Activated CD8-positive, alpha-beta memory T cell treated with anti-CD3 and anti-CD28 coated beads for 4 hours (primary cell): ENCODE measurements at places on chromosomes 3 and 15.

GRCh38 chr3:61168286-61168685 lies 83.0 kb downstream of the FHIT start:
- DNase-seq: no peak

- DNase-seq: no peak
Measured at GRCh38 chr3:132268956-132269355, 48.3 kb upstream of the ACP3 start.

DNA sequence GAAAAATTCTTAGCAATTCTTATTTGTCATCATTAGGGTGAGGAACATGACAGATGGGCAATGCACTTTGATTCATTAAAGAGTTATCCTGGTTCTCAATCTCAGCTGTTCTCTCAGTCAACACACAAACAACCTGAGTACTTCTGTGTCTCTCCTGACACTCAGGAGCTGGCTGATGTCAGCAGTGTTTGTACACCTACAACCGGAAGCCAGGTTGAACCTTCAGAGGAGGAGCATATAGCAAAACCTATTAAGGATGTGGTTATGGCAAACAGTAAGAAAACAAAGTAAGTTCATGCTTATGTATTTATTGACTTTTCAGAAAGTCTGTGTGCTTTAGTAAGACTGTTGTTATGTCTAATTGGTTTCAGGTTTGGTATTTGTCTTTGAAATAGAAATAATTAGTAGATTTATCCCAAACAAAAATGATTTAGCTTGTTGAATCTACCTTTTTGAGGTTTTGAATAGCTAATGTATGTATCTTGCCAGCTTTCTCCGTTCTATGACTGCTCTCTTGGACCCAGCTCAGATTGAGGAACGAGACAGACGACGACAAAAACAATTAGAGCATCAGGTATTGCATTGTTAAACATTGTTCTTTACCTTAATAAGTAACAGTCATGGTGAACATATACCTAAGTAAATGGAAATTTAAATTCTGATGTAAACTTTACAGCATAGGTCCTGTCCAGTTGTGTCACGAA lies 36.6 kb downstream of the CCDC66 start:
- DNase-seq: peak; percentile 9

DNA sequence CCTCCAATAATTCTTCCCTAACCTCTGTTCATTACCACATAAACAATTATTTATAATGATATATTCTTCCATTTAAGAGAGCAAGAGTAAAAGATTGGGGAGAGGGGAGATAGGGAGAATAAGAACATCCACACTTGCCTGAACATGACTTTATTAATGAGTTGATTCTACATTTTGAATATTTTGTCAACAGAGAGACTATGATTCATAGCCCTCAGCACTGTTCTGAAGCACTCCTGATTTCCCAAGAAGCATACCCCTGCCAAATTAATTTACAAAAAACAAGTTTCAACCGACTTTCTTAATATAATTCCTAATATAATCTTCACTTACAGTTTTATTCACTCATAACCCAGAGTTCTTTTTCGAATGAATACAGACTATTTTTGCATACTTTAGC lies 828.8 kb downstream of the ROBO2 start:
- no peak for DNase-seq

DNA sequence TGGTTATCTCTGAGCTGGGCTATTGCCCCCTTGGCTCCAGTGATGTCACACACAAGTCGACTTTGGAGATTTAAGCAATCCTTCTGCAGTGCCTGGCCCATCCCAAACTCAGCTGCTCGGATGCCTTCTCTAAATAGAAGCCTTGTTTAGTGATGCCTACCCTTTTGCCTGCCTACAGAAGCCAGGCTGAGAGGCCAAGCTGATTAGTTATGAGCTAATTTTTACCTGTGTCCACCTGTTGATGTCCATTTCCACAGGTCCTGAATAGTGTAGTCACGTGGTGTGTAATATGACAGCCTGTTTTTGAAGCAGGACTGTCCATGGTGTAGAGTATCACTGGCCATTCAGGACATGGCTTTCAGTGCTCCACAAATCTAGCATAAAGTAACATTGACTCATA lies 45.5 kb downstream of the SSUH2 start:
- DNase-seq: no peak

DNA sequence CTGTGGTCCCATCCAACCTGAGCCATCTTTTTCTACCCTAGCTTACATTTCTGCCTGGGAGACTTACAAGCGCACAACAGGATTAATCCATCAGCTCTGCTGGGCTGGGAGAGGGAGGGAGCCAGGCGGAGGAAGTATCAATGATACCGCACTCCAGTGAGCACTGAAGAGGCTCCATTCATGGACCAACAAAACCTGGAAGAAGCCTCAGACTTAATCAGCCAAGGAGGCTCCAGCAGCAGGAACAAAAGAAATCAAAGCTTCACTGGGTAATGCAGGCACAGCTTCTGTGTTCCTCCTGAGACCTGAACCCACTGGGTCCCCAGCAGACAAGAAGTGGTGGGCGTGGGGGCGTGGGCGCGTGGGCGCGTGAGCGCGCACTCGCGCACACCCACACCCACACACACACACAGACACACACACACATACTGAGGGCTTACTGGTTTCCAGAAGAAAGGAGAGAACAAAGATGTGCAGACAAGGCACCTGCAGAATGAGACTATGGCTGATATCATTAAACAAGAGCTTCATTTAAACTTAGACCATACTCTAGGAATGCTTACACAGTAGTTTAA lies 87.0 kb upstream of the BOC start:
- DNase-seq: no peak

DNA sequence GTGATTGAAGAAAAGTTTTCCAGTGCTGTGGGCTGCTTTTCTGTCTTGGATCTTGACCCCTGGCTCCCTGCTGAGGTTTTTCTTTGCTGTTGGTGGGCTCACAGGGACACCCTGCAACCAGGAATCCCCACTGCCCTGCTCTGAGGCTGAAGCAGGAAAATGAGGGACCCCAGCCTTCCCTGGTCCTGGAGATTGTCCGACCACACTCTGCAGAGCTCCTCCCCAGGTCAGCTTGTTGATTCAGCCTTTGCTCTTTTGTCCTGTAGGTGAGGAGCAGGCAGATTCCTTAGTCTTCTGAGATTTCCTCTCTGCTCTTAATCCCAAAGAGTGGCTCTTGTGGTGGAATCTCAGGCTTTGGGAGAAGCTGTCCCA lies 194.5 kb downstream of the RPLP1 start:
- DNase-seq: no peak

DNA sequence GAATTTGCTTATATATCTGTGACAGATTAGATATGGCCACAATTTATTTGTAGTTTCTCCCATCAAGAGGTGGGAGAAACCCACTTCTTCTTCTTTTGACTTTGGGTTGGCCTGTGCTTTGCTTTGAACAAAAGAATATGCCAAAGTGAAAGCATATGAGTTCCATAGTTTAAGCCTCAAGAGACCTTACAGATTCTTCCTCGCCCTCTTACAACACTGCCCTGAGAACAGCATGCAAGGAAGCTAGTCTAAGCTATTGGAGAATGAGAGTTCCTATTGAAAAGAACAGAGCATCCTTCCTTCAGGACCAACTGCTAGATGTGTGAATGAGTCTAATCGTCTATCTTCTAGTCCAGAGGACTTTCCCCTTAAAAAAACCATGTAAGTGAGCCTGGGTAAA lies 394.8 kb downstream of the TUSC7 start:
- no peak for DNase-seq

- no peak for DNase-seq
Measured at GRCh38 chr3:64848822-64849221, 161.0 kb upstream of the ADAMTS9 start.

DNA sequence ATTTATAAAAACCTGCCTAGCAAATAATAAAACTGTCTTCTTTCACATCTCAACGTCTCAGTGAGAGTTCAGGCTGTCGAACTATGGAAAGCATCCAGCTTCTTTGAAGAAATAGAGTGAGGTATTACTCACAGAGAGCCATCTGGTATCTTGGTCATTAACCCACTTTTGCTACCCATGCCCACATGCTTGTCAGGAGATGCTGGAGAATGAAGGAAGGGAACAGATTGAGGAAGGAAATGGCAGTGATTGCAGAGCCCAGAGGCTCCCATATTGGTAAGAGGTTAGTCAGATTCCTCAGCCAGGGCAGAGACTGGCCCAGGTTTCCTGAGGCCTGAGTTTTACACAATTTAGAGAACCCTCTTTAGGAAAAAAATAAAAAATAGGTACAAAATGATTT lies 119.1 kb downstream of the B3GALNT1 start:
- DNase-seq: no peak

DNA sequence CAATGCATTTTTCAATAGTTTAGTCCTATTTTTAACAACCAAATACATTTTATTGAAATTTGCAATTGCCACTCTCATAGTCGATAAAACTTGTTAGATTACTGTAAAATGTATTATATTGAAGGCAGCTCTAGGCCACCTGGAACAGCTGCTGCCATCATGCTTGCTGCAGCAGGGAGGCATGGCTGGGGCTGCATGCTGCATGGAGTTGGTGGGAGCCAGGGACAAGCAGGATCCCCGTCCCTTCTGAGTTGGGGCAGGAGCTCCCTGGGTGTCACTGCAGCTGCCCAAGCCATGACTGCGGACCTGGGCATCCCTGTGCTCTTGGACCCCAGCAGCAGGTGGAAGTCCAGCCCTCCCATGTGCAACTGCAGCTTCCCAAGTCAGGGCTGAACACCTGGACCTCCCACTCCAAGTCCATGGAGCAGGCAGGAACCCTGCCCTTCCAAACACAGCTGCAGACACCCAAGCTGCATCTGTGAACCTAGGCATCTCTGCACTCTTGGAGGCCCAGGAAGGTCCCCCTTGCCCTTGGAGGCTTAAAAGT lies 742.0 kb downstream of the ZBBX start:
- no peak for DNase-seq

- DNase-seq: no peak
Measured at GRCh38 chr3:154458560-154458959, 28.6 kb upstream of the GPR149 start.

GRCh38 chr3:135490219-135490915 lies 475.2 kb upstream of the PPP2R3A start:
- DNase-seq: no peak

GRCh38 chr15:20295238-20295811 lies 246.3 kb downstream of the GOLGA6L6 start:
- DNase-seq: no peak

DNA sequence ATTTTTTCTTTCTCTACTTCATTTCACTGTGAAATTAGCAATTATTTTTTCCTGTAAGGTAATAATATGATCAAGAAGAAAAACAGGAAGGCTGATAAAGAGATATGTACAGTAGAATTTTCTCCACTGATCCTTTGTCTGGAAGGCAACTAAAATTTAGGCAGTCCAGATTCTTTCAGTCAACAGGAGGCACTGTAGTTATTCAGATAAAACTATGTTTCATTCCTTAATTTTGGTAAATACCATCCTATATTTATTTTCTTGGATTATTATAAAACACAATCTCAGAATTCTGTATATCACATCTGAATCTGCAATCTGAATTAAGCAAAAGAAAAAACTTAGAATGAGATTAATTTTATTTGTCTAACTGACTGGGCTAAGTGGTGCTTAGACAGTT lies 343.2 kb downstream of the LSAMP start:
- no peak for DNase-seq

DNA sequence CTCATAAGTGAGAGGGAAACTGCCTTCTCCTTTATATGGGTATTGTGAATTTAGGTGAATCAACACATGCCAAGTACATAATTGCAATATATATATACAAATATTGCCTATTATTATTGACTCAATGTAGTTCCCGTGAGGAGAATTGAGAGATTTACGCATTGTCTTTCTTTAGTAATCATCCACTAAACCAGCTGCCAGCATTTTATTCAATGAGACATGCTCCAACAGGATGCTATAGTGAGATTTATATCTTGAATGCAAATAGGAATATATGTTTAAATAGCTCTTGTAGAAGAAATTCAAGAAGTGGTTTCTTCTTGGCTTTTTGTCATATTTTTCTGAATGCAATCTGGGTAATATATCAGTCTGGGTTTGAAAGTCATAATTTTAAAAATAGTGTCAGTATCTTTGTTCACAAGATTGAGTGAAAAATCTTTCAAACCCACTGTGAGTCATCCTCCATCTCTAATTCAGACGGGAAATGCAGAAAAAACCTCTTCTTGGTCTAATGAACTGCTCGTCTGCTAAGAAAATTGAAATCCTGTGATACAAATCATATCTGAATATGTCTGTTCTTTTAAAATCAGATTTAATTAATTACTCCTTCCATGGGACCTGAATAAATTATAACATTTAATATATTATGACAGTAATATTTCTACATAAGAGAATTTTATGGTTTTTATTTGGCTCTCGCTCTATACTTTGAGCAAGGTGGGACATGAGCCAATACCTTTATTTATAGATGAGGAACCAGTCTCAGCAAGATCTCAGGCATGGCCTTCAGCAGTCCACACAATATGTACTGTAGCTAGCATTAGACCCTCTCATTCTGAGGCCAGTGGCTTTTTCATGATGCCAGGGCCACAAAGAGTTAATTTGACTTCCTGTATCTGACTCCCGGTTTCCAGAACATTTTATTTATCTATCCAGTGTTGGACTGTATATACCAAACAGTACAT lies 516.0 kb downstream of the GABRG3 start:
- DNase-seq: no peak

- no peak for DNase-seq
Measured at GRCh38 chr15:96462768-96463750, 132.6 kb downstream of the NR2F2 start.

GRCh38 chr3:113111011-113111707 lies 100.2 kb upstream of the BOC start:
- DNase-seq: no peak

- DNase-seq: no peak
Measured at GRCh38 chr3:171741377-171741776, 68.9 kb downstream of the PLD1 start.

GRCh38 chr3:111617406-111617805 lies 22.3 kb upstream of the ZBED2 start:
- no peak for DNase-seq

DNA sequence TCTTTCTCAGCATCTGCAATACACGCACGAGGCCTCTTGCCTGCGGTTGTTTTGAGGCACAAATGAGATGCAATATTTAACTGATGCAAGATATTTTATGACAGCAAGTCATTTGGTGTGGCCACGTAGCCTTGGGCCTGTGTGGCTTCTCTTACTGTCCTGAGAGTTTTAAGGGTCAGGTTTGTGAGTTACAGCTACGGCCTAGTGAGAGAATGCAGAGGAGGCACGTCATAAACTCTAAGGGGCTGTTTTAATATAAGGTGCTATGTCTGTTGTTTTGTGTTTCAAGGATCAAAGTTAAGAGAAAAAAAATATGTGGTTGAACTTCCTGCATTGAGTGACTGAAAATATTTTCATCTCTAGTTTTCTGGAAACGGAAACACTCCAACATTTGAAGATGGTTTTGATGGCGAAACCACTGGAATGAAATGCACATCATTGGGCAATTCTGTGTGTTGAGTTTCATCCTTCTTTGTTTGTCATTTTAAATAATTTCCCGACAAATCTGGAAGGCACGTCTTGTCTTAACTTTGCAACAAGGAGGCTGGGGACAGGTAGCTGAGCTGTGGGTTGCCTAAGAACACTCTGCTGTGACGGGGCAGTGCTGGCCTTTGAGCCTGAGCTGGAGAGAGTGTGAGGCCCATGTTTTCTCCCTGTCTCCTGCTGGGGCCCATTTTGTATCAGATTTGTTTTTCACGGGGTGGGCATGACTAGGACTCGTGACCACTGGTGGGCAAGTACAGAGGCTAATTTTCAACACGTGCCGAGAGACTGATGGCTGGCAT lies 5.1 kb downstream of the APBA2 start:
- no peak for DNase-seq
